ENCODE measurements at places on chromosomes 13 and 19. TPM values are rescaled to one million over a fixed set of nuclear protein-coding genes. Genes with fewer than 3 reads are reported as not detected.

The ARL11 gene
- 1.9 TPM for total RNA-seq

The ANKRD24 gene
- 1.3 TPM for total RNA-seq

GRCh38 chr13:25503856-25504255, 132.1 kb downstream of the ATP8A2 start:
- DNase-seq: no peak

GRCh38 chr13:50993934-50994333, 84.3 kb downstream of the RNASEH2B start:
- DNase-seq: no peak

DNA sequence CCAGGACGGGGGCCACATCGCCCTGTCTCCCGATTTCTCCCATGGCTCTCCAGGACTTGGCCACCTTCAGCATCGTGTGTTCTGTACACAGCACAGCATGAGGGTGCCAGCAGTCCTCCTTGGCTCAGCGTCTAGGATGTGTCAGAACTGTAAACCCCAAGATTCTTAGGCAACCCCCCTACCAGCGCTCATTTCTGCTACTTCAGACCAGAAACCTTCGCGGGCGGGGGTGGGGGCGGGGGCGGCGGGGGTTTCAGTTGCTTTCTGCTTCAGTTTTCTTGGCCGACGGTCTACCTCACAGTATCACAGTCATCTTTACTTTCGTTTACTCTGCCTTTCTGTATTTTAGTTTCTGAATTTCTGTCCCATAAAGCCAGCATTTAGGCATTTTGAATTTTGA, 82.4 kb downstream of the GGACT start:
- DNase-seq: no peak

DNA sequence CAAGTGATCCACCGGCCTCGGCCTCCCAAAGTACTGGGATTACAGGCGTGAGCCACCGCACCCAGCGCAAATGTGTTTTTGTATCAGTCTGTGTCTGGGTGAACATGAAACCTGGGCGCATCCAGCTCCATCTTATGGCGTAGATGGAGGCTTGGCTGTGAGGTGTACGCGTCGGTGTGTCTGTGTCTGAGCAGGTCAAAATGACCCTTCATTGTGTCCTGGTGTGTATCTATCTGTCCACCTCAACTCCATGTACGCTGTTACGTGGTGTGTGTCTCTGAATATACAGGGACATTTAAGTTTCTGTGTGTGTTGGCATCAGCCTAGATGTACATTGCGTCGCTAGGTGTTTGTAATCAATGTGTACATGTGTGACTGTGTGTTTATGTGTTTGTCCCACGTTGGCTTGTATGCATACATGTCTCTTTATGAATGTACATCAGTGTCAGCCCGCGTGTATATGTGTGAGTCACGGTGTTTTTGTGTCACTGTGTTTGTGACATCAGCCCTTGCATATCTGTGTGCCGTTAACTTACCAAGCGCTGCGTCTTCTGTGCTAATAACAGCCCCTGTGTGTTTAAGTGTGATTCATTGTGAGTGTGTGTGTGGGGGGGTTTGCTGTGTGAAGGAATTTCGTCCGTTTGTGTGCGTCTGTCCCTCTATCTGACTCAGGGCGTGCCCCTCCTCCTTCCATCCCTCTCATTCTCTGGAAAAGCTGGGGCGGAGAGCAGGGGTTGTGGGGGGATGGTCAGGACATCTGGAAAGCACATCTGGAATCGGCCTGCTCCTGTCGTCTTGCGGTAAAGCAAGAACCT, 6.4 kb downstream of the AXL start:
- DNase-seq: peak; percentile 12

DNA sequence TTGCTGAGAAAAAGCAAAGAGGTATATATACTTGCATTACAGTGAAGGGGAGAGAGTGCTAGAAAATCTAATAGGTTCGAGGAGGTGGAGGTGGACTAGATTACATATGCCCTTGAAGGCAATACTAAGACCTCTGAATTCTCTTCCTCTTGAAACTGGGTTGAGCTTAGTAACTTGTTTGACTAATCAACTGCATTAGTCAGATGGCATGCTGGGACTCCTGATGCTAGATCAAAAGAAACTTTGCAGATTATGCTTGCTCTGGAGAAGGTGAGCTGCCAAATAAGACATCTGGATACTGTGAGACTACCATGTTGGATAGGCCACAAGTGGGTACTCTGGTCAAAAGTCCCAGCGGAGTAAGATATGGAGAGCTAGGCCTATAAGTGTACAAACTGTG, 331.3 kb downstream of the KLF5 start:
- DNase-seq: no peak

GRCh38 chr13:100361504-100361903, 227.1 kb downstream of the GGACT start:
- DNase-seq: no peak

- DNase-seq: no peak
Observed at GRCh38 chr13:31064636-31065035, 97.1 kb downstream of the HSPH1 start.

The COQ8B gene
- 30.8 TPM for total RNA-seq

The CD37 gene
- 435 TPM for total RNA-seq

The PTBP1 gene
- total RNA-seq: 343 TPM

The PROZ gene
- total RNA-seq: not detected

GRCh38 chr13:32737111-32737571, 150.9 kb downstream of the PDS5B start:
- DNase-seq: no peak

- no peak for DNase-seq
Observed at GRCh38 chr13:23632048-23632582, 61.9 kb downstream of the TNFRSF19 start.

DNA sequence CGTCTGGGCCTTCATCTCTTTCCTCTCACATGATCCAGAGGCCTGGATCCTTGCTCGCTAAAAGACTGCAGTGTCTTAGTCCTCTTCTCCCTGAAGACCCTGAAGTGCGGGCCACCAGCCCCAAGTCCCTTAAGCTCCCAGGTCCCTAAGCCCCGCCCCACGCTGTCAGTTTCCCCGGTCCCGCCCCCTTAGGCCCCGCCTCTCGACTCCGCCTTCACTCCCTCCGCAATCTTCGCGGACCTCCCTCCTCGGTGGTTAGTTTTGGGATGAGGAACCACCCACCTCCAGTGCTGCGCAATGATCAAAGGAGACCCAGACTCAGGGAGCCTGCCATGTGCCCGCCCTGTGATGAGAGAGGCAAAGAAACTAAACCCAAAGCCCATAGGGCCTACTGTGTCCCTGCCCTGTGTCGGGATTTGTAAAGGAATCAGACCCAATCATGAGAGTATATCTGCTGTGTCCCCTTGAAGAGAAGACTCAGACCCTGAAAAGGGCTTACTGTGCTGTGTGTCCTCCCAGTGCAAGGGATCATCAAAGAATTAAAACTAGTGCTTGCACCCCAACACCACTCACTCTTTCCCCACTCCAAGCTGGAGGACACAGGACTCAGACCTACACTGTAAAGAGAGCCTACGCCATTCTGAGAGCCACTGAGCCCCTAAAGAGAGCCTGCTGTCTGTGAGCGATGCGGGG, 3.0 kb upstream of the COX6B1 start:
- DNase-seq: peak; percentile 55

The IL11 gene
- total RNA-seq: 0.53 TPM

DNA sequence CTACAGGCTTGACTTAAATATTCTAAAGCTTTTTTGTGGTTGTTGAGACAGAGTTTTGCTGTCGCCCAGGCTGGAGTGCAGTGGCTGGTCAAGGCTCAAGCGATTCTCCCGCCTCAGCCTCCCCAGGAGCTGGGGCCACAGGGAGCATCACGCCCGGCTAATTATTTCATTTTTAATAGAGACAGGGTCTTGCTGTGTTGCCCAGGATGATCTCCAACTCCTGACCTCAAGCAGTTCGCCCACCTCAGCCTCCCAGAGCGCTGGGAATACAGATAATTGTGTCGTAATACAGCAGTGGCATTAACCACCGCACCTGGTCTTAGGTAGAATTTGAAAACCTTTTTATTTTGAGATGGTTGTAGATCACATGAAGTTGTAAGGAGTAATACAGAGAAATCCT, 1.5 kb upstream of the DCUN1D2 start:
- DNase-seq: no peak

DNA sequence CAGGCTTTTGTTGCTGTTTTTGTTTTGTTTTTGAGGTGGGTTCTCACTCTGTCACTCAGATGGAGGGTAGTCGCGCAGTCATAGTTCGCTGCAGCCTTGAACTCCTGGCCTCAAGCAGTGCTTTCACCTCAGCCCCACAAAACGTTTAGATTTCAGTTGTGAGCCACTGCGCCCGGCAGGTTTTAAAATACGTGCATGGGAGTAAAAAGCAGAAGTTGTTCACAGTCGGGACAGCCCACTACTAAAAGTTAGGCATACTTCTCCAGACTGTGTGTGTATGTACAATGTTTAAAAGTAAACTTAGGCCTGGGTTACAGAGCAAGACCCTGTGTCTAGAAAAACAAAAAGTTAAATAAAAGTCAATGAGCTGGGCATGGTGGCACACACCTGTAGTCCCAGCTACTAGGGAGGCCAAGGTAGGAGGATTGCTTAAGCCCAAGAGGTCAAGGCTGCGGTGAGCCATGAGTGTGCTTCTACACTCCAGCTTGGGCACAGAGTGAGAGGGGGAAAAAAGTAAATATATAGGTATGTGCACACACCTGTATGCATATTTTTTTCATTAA, 6.1 kb downstream of the SAFB start:
- no peak for DNase-seq

DNA sequence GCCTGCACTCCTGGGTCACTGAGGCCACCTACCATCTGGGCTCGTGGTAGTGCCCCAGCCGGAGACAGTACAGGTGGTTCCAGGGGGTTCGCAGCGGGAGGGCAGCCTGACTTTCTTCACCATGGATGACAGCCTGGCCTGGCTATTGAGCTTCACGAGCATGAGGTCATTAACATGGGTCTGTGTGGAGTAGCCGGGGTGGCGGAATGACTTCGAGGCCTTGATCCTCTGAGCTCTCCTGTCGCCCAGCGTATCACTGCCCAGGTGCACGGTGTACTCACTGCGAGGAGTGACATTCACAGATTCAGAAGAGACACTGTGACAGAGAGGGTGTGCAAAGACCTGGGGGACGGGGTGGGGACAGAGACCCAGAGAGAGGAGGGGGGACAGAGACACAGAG, 3.5 kb downstream of the KLK7 start:
- DNase-seq: no peak

The CD70 gene
- total RNA-seq: 2.0 TPM

- no peak for DNase-seq
Observed at GRCh38 chr19:30214651-30215051, 157.5 kb upstream of the ZNF536 start.

The ACP5 gene
- total RNA-seq: 29.8 TPM

- no peak for DNase-seq
Observed at GRCh38 chr13:99979453-99980200, 2.0 kb upstream of the ZIC2 start.

DNA sequence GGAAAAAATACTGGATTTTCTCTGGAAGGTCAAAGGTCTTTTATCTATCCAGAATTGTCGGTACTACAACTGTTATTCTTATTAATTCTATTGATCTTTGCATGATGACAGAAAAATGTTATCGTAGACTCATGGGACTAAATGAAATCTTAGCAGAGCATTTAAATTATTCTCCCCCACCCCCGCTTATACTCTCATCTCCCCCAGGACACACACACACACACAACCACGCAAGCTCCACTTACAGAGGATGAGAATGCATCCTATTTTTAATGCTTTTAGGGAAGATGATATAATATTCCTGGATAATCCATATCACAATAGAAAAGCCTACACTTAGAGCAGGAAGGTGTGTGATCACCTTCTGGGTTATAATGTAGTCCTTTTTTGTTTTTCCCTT, 91.9 kb upstream of the STARD13 start:
- DNase-seq: no peak

The SLC8A2 gene
- total RNA-seq: not detected

All from T-cell (primary cell).